ENCODE measurements at places on chromosomes 4 and X.
A peak's percentile ranks its signal among the peaks of the same experiment; 100 is the strongest.

DNA sequence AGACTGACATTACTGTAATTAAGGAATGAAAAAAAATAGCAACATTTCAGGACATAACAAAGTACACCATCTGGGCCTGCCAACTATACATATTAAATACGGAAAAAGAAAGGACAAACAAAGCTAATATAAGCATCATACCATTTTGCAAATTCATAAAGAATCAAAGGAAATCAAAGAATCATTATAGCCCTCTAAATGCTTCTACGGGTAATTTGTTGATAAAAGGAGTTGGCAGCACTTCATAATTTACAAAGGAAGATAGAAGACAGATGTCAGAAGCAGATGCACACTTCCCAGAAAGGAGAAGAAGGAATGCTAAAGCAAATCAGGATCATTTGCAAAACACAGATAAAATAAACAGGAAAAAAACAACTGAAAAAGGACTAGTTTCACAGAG is 1757.3 kb downstream of the PCDH7 start:
- DNase-seq = no peak

DNA sequence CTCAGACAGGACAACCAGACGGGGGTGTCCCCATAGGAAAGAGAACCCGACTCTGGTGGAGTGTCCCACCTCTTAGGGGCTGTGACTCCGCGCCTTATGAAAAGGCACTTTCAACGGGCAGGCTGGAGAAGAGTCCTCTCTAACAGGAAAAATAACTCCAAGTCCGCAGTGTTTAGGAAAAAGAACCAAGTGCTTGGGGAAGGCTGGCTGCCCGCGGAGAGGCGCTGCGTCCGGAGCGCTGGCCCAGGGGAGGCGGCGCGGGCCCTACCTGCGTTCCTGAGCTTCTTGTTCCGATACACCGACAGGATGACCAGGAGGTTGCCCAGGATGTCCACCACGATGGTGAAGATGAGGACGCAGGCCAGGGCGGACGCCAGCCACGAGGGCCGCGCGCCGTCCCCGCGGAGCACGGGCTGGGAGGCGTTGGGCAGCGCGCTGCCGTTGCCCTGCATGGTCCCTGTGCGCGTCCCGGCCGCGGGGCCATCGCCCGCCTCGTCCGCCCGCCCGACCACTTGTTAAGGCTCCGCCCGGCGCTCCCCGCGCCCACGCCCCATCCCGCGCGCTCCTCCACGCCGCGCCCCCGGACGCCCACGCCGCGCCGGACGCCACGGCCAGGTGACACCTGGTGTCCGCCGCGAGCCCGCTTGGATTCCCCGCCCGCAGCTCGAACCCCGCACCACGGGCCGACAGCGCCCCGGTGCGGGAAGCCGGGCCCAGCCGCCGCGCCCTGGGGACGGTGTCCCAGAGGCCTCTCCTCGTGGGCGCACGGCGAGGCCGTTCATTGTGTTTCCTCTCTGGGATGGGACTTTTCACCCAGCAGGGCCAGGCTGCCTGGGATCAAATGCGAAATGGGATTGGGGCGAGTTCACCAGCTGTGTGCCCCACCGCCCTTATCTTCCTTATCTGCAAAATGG is at the start of gene MTNR1A:
MTNR1A (minus strand) TSS at position 654 of the 914 bp plus-strand sequence; CDS start at position 452, 202 bp downstream.
- no peak for DNase-seq

GRCh38 chr4:168622600-168622999 is 125.7 kb downstream of the PALLD start:
- DNase-seq = no peak

GRCh38 chr4:152534541-152535359 is 1.1 kb downstream of the FBXW7 start:
- peak; percentile 38 for DNase-seq

- peak; percentile 48 for DNase-seq
These were observed 17.5 kb downstream of the DOK7 start for GRCh38 chr4:3480528-3481112.

DNA sequence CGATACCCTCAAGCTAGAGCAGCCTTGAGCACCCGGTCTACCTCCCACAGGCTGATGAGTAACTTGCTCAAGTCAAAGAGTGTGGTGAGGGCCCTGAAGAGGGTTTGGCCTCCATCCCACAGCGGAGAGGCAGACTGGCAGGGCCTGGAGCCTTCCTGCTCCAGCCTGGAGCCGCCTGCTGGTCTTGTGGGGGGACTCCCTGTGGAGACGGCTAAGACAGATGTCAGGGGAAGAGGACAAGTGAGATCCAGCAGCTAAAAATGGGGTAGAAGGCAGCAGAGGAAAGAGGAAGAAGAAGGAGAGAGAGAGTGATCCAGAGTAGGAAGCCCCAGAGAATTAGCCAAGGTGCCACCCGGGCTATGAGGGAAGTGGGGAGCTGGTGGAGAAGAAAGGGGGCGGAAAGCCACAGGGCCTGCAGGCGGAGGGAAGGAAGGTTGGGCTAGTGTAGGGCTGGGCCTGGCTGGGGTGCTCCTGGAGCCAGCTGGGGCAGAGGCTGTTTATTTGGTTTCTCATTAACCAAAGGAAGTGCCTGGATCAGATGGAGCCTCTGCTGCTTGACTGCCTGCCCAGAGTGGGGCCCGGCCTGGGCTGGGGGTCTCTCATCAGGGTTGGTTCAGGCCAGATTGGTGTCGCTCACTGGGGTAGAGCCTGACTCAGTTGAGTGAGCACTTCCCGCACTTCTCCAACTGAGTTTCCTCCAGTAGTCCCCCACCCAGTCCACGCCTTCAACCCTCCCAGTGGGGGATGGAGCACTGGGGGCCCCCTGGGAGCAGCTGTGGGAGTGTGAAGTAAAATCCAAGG is 14.2 kb downstream of the EFNB1 start:
- no peak for DNase-seq

DNA sequence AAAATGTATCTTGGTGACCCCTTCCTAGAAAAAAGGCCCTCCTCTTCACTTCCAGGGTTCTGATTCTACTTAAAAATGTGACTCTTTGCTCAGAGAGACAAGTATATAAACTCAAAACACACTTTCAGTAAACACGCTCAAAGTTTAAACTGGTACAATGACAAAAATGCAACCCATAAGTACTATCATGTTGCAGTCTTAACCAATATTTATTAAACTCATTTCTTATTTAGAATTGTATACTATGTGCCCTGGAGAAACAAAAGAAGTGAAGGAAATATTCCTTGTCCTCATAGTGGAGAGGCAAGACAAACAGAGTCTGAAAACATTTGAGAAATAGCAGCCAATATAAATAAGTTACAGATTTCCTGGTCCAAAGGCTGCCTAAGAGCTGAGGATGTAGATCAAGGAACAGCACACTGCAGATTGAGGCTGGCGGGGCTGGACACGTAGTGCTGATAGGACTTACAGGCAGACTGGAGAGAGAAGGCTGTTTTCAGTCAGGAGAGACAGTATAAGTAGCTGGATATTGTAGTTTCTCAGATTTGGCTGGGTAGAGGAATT is 39.1 kb upstream of the ANXA3 start:
- no peak for DNase-seq

DNA sequence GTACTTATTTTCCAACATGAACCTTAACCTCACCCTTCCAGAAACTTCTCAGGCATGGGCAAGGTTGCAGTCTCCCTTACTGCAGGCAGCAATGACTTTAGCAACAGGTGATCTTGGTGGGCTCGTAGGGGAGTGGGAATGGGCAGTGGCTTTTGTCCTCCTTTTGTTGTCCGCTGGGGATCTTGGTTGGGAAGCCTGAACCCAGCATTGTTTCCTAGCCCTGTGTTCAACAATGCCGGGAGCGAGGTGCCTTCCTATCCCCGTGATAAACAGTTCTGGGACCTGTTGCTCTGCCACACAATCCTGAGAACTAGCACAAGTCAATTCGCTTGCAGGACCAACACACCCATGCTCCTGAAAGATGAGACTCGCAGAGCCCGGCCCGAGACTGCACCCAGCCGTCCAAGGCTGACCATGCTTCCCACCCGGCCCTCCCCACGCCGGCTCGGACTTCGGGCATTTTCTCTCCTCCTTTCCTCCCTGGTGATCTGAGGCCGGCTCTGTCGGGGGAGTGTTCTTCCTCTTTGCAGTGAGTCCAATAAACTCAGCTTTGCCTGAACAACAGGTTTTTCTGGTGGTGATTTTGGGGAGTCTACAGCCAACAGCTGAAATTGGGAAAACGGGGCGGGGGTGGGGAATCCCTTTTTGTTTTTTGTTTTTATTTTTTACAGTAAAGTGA is 20.2 kb downstream of the IRAK1 start:
- DNase-seq = no peak

- DNase-seq = no peak
These were observed 195.6 kb upstream of the TACR3 start for GRCh38 chr4:103915224-103915869.
